ENCODE measurements at places on chromosomes 11 and 22. TPM values are rescaled to one million over a fixed set of nuclear protein-coding genes. Genes with fewer than 3 reads are reported as not detected.

- peak; percentile 59 for DNase-seq
Observed at GRCh38 chr11:131672191-131672590, 301.8 kb downstream of the NTM start.

DNA sequence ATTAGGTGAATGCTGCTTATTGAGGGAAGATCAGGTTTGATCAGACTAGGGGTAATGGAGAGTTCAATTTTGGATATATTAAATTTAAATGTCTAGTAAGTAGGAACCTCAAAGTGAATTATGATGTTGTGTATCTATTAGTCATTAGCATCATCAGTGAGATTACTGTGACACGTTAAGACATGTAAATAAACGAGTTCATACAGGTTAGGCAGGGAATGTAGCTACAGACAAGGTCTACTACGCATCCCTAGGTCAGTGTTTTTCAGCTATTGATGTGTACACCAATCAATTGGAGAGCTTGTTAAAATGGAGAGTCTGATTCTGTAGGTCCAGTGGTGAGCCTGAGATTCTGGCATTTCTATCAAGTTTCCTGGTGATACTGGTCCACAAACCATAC is 120.1 kb upstream of the LRRC4C start:
- DNase-seq, result no peak

GRCh38 chr11:123760894-123761293 is 6.6 kb upstream of the OR6X1 start:
- DNase-seq, result no peak

DNA sequence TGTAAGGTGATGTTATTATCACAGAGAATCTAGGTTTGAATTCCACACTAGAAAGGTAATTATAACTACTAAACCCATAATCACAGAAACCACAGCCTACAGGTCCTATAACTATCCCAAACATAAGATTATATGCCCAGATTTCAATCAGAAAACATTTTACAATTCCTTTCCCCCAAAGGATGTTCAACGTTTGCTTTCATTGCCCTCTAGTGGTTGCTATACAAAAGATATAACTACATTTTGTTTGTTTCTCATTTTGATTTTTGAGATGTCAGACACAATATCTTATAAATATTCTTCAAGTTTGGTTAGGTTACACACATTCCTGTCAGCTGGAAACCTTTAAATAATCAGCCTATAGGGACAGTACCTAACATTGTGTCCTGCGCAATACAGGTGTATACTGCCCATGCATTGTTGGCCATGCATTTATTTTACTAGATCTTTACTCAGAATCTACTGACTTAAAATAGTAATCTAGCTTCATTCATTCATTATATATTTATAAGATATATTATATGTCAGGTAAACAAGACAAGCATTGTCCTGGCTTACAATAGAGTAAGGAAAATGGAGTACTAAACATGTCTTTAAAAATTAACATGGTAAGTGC is 530.5 kb upstream of the CCDC90B start:
- no peak for DNase-seq

DNA sequence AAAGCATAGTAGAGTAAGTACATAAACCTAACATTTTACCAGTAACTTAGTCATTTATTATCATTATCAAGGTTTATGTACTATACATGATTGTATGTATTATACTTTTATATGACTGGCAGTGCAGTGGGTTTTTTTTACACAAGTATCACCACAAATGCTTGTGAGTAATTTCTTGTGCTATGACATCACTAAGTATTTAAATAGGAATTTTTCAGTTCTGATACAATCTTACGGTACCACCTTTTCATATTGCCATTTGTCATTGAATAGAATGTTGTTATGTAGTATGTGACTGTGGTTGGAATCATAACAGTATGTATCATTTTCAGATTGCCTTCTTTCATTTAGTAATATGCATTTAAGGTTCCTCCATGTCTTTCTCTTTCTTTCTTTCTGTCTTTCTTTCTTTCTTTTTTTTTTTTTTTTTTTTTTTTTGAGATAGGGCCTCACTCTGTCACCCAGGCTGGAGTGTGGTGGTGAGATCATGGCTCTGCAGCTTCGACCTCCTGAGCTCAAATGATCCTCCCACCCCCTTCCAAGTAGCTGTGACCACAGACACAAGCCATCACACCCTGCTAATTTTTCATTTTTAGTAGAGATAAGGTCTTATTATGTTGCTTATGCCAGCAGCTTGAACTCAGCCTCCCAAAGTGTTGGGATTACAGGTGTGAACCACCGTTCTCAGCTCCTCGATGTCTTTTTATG is 18.6 kb downstream of the ATM start:
- no peak for DNase-seq

DNA sequence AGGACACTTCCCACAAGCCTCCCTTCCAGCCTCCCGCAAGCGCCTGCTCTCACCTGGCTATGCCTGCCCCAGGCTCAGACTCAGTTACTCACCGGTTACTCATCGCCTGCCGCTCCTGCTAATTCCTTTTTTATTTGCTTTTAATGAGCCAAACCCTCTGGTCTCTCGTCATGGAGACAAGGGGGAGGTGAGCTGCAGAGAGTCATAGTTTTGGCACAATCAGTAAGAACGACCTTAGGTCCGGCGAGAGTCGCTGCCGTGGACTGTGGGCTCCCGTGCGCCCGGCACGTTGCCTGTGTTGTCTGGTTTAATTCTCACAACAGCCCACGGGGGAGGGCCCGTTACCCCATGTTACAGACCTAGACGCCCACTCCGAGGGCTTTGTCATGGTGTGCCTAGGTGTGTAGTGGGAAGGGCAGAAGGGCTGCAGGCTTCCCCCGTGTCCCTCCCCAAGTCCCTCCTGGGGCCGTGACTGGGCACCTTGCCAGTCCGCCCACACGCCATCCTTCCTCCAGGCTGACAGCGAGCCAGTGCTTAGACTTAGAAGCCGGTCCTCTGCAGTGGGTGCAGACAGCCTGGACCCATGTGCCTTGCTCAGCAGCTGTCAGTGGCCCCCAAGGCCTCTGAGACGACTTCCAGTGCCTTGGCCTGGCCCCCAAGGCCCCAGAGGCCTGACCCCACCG is 42.2 kb downstream of the WNT7B start:
- DNase-seq, result no peak

DNA sequence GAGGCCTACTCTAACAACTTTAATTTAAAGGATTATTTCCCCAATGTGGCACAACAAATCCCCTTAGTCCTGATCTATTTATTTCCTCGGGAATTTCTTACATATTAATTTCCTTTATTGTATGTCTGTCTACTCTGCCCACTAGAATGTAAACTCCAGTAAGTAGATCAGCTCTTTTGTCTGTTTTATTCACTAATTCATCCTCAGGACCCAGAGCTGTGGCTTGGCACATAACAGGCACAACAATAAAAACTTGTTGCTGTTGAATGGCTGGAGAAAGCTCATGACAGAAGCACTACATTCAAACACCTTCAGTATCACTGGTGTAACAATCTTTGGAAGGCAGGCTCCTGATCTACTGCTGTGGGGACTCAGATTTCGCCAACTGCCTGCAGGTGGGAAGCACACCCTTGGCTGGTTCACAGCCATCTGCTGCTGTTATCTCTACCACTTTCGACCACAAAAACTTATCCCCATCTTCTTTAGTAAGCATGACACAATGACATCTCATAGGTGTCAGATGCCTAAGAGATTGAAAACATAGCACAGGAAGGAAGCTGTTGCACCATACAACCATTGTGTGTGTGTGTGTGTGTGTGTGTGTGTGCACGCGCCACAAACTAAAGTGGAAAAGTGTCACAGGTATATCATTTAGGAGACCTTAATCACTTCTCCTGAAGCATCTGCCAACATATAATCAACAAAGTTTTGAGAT is 11.9 kb downstream of the HIRA start:
- no peak for DNase-seq

GRCh38 chr22:46409631-46410210 is 74.2 kb downstream of the TRMU start:
- DNase-seq, result no peak

DNA sequence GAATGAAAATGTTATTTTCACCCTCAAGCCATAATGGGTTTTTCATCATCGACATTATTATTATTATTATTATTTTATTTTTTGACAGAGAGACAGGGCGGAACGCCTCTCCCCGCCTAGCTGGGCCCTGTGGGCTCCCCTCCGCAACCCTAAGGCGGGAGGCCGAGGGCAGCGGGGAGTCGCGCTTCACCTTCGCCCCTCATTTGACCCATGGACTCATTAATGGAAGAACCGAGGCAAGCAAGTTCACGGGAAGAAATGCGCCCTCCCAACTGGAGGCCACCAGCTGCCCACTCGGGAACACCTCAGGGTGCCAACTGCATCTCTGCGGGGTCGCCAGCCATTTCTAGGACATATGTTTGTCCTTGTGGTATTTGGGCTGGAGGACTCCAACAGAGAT is 115.3 kb upstream of the KIRREL3 start:
- DNase-seq, result no peak

- no peak for DNase-seq
Observed at GRCh38 chr11:48106166-48106565, 110.4 kb upstream of the OR4B1 start.

- DNase-seq, result peak; percentile 82
Observed at GRCh38 chr11:131486937-131487635, 116.7 kb downstream of the NTM start.

- no peak for DNase-seq
Observed at GRCh38 chr11:8922691-8923090, 10.1 kb downstream of the C11orf16 start.

- no peak for DNase-seq
Observed at GRCh38 chr11:36775130-36775529, 177.1 kb upstream of the RAG2 start.

DNA sequence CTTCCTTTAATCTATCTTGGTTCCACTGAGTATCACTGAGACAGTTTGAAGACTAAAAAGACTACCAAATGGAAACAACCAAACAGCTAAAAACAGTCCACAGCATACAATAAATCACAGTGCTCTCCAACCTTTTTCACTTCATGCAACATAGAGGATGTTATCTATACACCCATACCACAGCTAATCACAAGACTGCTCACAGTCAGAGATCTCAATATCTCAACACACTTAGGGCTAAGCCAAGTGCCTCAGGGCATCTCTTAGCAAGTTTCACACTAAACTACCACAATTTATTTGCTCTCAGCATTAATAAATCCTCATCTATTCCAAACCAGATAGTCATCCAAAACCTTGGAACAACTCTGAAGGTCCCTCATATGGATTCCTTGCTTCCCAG is 129.4 kb downstream of the SBF2 start:
- DNase-seq, result no peak

DNA sequence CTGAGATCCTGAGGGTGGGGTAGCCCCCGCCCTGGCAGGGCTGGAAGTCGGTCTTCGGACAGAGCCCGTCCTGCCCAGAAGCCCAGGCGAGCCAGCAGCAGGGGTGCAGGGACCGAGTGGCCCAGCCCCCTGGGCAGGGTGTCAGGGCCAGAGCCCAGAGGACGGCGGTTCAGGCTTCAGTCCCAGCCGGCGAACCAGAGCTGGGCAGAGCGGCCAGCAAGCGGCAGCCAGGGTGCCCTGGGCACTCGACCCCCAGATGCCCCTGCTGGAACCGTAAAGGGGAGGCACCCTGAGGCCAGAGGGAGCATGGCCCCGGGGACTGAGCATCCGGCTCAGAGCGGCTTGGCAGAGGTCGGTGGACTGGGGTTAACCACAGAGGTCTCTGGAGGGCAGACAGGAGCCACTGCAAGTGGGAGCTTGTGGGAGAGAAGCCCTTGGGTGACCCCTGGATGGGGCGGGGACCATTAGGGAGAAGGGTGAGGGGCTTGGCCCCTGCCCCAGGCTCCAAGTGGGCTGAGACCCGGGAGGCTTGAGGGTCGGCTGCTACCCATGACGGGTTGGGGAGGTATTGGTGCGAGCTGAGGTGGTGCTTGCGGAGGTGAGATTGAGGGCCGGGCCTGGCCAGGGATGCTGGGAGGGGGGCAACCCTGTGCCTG is 15.9 kb downstream of the LSP1 start:
- no peak for DNase-seq

GRCh38 chr11:34642001-34642554 is 21.2 kb downstream of the EHF start:
- DNase-seq, result no peak

DNA sequence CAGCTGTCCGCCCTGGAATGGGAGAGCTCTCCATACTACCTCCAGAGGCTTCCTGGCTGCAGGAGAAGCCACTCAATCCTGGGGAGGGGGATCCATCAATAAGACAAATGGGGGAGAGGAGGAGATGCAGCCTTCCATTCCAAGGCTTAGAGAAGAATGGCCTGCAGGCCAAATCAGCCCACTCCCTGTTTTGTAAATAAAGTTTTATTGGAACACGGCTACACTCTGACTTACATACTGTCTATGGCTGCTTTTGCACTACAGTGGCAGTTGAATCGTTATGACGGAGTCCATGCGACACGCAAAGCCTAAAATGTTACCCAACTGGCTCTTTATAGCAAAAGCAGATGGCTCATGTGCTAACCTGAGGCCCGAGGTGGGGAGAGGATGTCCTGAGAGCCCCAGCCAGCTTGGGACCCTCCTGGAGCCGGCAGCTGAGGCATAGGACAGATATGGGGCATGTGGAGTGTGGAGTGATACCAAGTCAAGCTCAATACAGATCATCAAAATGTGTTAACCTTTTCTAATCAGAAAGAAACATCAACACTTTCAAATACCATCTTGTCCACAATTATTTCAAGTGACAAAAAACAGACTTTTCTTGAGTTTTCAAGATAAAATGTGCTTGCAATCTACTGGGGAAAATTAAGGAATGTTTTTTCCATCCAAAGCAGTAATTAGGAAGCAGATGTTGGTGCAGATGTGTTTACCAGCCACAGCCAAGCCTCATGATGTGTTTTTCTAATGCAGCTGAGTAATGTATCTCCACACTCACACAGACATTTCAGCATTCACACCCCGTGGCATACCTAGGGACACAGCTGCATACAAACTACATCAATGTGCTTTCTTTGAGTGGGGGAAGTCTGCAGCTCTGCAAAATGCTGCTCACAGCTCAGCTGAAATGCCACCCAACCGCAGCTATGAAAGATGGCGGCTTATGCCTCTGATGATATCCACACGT is 181.6 kb downstream of the SHANK2 start:
- no peak for DNase-seq

GRCh38 chr11:25423436-25424199 is 908.3 kb upstream of the ANO3 start:
- DNase-seq, result no peak

DNA sequence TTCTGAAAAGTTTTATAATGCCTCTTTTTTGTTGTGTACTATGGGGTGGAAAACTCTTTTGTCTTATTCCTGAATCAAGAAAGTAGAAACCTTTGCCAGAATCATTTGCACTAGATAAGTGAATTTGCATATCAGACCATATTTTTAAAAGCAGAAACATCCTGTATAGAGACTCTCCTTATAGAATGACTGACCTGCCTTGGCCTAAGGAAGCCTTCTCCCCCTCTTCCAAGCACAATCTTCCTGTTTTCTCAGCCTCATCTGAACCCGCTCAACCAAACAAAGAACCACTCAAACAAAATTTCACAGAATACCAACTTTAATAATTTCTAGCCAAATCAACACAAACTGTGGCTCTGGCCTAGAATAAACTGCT is 60.3 kb downstream of the SIK3 start:
- no peak for DNase-seq

The MYBPC3 gene
- not detected for total RNA-seq

The NXPE4 gene
- not detected for total RNA-seq

The SCGB1C1 gene
- total RNA-seq, result not detected

The MARK2 gene
- total RNA-seq, result 19.0 TPM

The KRTAP5-11 gene
- total RNA-seq, result not detected

The SLC22A25 gene
- total RNA-seq, result not detected

The HEPN1 gene
- not detected for total RNA-seq

The PANX3 gene
- total RNA-seq, result not detected
